ENCODE measurements at places on chromosomes 1 and 21.

DNA sequence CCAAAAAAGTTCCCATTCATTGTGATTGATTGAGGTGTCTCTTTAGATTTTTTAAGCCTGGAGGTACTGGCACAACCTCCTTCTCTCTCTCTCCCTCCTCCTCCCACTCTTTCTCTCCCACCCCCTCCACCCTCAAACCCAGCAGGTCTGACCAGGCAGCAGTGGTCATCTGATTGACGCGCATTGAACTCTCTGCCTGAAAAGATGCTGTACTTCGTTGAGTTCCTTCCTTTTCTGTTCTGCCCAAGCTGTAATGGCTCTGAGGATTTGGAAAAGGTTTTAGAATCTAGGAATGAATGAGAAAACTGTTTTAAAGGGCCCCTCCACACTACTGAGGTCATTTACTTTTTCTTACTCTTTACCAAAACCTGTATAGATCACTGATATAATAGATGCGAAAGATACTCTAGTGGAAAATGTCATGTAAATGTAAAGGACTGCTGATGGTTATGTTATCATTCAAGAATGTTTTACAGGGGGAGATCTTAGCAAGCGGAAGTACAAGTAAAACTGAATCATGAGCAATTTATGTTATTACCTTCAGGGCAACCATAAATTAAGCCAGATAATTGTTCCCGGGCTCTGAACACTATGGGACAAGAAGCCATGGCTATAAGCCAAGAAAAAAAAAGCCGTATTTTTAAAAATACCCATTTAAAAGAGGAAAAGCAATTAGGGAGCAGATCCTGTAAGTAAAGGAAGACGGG, 25.2 kb upstream of the DYRK1A start:
- peak; percentile 18 for DNase-seq

- no peak for DNase-seq
These were observed 50.9 kb downstream of the HUNK start for GRCh38 chr21:31923756-31924155.

DNA sequence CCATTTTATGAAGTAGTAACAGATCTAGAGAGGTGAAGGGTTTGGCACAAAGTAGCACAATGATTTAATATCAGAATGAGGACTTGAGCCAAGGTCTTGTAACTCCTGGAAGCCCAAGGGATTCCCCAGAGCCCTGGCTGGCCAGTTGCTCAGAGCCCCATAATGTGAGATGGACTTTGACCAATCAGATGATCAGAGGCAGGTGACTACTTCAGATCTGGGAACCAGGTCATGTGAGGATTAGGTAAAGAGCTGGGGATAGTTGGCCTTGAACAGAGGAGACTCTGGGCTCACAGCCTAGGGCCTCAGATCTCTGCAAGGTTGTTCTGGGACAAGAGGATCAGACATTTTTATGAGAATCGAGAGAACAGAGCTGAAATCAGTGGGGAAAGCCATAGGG, 18.9 kb downstream of the SHISAL2A start:
- no peak for DNase-seq

DNA sequence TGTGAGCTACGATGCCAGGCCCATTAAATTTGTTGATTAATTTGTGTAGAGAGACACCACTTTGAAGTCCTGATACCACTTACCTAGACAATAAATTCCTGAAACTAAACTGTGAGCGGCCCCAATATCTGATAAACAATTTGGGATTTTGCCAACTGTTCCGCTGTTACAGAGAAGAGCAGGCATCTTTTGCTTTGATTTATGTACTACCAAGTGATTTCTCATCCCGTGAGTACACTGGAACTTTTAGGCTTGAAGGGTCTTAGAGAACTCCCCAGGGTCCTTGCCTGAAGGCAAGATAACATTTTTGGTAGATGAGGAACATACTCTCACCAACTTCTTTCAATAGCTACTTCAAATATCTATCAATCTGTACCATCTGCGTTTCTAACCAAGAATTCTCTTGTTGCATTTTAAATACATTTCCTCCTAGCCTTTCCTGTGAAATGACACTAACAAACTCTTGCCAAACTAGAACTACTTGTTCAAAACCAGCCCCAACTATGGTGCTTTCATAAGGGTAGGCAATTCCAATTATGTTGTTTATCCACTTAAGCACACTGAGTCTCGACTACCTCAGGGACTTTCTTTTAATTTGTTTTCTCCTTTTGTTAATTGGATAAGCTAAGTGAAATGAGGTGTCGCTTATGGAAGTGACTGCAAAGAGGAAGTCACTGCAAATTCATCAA, 23.2 kb upstream of the SLC30A1 start:
- no peak for DNase-seq

DNA sequence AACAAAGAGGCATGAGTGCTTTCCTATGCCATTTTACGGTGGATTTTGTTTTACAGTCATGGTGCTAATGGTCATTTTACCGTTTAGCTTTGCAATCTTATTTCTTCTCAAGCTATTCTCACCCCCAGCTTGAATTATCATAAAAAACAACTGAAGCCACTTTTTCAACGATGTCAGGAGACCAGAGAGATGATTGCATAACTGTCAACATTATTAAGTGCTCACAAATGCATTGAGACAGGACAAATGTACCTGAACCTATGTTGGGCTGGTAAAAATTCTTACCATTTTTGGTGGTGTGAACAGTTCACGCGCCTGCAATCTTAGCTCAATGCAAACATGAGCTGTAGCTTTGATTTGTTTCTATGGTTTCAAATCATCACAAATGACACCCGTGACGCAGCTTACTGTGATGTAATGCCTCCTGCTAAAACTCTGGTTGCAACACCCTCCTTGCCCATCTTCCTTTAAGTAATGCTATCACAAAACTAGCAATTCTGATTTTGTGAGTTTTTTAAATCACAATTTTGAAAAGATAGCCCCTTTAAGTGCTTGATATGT, 104.4 kb downstream of the UCHL5 start:
- DNase-seq: no peak

DNA sequence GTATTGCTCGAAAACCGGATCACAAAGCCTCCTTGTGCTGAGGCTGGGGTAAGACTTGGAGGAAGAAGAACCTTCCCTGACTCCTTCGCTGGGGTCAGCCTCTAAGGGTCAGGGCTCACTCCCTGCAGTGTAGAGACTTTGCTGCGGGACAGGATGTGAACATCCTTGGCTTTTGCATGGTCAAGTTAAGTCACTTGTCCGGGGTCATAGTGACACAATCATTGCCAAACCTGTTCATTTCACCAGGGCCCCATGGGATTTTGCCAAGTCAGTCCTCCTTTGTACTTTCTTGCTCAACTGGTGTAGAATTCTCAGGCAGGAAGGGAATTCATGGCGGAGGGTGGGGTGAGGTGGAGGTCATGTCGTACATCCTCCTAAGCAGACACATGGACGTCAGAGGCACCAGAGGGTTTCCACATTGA, 24.7 kb upstream of the IL10 start:
- no peak for DNase-seq

GRCh38 chr1:220233927-220234326, 38.3 kb downstream of the RAB3GAP2 start:
- no peak for DNase-seq

DNA sequence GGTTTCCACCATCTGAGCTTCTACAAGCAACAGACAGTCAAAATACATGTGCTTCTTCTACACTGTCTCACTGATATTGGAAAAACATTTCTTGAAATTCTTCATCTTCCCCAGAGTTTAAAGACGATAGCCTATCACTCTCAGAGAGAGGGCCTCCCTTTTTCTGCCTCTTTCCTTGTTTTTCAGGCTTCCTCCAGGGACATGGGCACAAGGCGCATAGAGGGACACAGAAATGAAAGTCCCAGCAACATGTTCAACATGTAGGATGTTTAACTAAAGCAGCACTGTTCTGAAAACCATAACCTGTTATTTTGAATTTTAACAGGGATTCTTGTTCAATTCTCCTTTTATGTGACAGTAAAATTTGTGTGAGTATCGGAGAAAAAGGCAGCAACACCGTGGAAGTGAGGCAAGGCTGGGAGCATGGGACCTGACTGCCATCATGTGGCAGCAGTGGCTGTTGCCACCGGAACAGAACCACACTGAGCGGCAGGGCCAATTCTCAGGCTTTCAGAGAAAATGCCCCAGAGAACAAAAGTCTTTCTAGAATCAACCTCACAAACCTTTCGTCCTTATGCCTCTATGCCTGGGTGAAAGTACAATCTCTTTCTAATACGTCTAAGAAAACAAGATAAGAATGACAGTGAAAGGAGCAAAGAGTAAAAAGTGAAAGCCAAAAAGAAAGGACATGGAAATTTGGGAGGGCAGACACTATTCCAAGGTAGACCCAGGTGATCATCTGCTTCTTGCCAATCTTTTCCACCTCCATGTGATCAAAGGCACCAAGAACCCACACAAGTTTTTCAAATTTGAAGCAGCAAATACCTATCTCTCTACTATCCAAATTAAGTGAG, 54.5 kb downstream of the PCNX2 start:
- DNase-seq: peak; percentile 61

DNA sequence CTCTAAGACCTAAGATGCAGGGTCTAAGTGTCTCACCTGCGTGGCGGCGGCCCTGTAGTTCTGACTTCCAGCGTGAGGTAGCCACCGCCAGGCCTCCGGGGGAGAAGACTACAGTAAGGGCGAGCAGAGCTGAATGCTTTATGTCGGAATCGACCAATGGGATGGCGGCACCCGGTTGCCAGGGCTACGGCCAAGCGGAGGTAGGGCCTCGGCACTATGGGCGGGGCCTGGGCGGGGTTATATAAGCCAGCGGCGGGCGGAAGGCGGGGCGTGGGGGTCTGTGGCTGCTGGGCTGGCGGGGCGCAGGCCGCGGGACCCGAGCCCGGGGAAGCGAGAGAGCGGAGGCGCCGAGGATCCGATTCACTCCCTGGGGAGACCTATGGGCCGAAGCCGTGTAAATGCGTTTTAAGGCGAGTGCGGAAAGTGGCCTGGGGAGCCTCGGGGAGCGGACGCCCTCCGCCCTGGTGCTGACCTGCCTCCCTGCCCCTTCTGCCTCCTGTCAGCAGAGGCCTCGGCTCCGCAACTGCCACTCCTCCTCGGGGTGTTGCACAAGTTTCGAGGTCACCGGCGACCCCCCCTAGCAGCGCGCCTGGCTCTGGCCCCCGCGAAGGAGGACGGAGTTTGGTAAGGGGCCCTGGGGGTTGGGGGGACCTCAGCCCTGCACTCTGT, at the start of gene AZIN2:
Gene AZIN2, plus strand, starts transcription at position 269 of the 669 bp plus-strand sequence. CDS start 1,097 bp downstream, outside the sequence.
- DNase-seq: peak; percentile 94

DNA sequence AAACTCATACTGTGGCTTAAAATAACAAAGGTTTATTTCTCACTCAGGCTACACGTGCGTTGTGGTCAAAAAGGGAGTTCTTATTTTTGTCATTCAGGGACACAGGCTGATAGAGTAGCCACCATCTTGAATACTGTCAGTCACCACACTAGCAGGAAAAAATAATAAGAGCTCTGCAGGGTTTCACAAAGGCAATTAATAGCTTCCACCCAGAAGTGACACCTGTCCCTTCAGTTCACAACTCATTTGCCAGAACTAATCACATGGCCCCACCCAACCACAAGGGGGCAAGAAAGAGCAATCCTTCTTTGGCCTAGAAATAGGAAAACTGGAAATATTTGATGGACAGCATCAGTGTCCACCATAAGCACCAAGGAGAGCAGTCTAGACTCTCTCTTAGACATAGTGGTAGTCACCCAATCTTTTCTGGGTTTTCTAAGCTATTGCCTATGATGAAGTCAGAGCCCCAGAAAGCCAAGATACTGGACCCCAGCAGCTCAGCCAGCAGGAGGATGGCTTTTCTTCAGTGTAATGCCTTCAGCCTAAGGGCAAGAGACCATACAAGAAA, 8.2 kb downstream of the HAPLN2 start:
- DNase-seq: peak; percentile 68

DNA sequence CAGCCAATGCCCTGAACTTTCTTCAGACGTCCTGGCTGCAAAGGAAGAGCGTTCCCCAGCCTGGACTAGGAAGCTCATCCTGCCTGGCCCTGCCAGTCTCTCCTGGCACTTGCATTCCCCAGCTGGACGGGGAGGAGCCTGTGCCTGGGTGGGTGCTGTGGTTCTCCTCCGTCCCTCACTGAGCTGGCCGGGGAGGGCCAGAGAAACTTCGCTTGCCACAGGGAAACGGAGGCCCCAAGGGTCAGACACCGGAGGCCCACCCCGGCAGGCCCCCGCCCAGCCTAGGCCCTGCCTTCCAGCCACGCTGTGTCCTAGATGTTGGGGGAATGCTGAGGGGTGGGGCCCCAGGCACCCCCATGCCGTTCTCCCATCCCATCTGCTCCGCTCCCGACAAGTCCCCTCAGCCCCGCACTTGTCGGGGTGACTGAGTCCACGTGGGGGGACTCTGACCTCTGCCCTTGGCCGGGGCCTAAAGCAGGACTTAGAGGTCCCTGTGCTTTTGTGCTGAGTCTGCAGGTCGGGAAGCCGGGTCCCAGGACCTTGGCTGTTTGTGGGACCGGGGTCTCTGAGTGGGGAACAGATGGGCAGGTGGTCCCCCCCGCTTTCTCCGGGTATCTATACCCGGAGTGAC, 4.8 kb downstream of the FTCD start:
- no peak for DNase-seq

DNA sequence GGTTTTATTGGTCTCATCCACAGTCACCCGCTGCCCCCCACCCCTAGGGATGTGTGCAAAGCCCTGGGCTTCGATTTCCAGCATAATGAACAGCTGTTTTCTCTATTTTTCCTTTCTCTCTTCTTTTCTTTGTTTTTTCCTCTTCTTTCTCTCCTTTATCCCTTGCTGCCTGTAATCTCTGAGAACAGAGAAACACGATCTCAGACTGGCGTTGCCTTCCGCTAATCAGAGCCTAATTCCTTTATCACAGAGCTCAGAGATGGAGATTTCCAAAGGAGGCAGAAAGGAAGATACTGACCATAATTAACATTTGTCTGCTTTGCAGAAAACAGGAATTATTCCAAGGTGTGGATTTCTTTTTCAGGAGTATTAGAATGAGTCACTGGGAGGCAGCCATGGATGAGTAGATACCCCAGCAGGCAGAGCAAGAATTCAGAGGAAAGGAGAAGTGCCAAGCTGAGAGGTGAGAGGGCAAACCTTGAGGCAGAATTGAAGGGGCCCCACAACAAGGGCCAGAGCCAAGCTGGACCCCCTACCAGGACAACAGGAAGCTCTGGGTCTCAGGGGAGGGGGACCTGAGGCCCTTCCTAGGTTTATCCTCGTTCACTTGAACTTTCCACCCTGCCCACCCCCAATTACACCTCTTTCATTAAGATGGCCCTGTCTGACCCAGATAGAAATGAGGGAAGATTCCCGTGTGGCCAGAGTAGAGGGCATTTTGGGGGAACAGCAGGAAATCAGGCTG, 33.3 kb downstream of the MATN1 start:
- DNase-seq: peak; percentile 59

DNA sequence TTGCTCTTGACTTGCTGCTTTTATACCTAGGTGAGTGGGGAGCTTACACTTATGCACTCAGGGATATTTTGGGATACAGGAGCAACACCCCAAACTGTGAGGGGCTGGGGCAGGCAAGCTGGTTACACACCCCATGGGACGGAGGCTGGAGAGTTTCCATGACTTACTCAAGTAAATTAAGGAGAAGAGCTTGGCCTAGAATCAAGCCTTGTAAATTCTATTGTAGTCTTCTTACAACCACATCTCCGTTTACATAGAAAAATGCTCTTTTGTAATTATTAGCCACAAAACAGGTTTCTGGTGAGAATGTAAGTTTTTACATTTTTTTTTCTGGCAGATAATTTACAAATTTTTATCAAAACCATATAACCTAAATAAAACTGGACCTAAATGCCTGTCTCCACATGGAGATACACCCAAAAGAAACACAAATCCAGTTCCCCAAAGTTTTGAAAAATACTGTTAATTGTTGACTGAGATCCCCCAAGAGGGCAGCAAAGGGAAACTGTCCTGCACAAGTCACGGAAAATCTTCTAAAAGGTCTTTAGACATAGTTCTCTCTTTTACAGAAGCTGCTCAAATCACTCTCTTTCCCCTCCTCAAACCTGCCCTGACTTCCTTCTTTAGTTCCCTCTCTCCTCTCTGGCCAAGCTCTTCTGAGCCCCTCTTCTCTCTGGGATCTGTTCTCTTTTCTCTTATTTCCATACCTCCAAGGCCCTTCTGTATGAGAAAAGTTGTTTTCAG, 134.0 kb downstream of the HIVEP3 start:
- no peak for DNase-seq
